ENCODE measurements at places on chromosomes 2 and 18.

GRCh38 chr2:216183462-216183861 is 74.3 kb downstream of the XRCC5 start:
- DNase-seq, result no peak

DNA sequence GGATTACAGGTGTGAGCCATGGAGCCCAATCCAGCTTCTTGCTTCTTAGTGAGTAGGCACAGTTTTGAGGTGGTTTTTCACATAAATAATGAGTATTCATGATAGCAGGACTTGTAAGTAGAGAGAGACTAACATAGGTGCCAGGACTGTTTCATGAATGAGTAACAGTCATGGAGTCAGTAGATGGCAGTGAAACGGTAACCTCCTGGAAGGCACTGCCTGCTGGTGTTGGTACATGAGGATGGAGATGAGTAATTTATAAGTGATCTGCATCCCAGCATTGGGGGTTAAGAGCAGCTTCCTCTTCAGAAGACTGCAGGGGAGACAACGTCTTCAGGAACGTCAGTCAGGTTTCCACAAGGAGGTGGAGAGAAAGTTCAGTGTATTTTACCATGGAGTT is 143.8 kb downstream of the HAUS1 start:
- DNase-seq, result no peak

DNA sequence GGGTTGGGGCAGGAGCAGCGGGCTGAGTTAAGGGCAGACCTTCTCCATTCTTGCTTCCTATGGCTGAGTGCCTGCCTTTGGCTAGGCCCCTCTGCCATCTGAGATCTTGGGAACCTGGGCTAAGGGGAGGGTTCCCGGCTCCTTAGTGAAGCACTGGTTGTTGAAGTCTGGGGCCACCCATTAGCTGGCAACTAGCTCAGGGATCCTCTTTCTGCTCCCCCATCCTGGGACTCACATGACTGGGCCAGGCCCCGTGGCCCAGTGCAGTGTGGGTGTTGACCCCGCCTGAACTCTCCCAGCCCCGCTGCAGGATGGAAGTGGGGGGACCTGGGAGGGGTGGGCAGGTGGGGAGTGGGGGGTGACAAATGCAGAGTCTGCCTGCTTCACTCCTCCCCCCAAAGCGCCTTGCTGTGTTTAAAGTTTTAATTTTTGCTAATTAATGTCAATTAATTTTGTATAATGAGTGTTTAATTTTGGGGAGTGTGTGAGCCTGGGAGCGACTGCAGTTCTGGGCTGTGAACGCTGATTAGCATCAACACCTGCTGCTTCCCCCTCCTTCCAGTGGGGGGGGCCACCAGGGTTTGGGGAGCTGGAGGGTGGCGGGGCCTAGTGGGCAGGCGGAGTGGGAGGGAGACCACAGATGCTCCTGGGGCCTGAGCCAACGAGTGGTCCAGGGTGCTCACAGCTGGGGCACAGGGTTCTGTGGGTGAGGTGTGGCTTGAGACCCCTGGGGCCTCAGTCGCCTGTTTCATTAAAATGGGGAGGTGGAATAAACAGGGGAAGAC is 55.2 kb downstream of the EMX1 start:
- DNase-seq, result no peak

DNA sequence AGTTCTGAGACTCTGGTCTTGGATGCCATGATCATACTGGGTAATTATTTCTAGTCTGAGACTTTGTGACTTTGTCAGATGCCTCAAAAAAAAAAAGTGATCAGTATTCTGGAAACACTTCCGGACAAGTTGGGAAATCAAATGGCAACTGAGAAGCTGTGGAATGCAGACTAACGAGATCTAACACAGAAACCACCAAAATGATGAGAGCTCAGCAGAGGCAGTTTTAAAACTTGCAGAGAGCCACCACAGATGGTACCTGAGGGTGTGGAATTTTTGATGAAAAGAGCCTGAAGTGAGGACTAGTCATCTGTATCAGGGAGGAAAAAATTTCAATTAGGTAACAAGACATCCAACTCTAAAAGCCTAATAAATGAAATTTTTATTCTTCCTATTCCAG is 5.5 kb upstream of the GPR75 start:
- no peak for DNase-seq

GRCh38 chr2:19963386-19963785 is 26.5 kb downstream of the WDR35 start:
- no peak for DNase-seq

DNA sequence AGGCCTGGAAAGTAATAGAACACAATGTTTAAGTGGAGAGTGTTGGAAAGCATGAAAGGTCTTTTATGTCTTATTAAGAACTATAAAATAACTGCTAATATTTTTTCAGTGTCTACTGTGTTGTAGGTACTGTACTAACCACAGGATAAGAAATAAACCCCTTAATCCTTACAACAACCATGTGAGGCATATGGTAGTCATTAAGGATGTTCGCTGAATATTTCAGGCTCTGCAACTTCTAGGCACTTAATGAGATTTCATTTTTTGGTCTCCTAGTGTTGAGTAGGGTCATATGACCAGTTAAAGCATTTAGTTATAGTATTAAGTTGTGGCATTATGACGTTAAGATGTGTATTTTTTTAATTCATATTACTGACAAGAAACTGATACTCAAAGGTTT is 346.6 kb upstream of the KCNH7 start:
- no peak for DNase-seq

DNA sequence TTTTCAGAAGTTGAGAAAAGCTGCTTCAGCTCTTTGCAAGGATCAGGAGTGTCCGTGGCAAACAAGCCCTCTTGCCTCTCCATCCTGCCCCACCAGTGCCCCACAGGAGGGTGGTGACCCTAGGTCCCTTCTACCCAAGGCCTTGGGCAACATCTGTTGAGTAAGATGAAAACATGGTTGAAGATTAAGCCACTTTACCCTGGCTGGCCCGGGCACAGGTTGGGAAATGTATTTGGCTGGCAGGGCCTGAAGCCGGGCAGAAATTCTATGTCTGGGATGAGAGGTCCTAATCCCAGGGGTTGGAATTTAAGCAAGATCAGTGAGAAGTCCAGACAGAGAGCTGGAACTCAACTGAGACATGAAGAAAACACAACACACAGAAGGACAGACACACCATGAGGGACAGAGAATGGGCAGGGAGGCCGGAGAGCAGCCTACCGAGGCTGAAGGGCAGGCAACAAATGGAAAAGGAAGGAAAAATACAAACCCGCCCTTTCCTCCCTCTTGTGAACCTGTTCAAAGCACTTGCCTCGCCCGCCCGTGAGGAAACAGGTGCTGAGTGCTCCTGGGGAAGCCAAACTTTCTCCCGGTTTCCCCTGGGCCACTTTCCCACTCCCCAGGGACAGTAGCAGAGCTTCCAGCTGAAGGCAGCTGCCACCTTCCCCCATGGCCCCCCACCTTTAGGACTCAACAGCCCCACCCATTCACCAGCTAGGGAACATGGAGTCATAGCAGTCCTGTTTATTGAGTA is 86.1 kb downstream of the TNS1 start:
- DNase-seq, result no peak

- no peak for DNase-seq
Measured at GRCh38 chr2:45814488-45814887, 163.0 kb downstream of the PRKCE start.

DNA sequence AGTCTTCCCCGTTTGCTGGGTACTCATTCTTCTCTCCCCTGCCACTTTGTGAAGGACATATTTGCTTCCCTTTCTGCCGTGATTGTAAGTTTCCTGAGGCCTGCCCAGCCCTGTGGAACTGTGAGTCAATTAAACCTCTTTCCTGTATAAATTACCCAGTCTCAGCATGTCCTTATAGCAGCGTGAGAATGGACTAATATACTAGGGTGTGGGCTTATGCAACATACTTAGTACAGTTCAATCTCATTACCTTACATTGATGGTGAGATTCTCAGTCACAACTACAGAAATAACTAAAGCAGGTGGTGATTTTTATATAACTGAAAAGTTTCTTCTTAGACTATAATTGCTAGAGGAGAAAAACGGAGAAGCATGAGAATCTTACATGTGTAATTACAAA is 237.9 kb upstream of the MMADHC start:
- no peak for DNase-seq

GRCh38 chr2:236180831-236181453 is 12.8 kb upstream of the GBX2 start:
- no peak for DNase-seq

DNA sequence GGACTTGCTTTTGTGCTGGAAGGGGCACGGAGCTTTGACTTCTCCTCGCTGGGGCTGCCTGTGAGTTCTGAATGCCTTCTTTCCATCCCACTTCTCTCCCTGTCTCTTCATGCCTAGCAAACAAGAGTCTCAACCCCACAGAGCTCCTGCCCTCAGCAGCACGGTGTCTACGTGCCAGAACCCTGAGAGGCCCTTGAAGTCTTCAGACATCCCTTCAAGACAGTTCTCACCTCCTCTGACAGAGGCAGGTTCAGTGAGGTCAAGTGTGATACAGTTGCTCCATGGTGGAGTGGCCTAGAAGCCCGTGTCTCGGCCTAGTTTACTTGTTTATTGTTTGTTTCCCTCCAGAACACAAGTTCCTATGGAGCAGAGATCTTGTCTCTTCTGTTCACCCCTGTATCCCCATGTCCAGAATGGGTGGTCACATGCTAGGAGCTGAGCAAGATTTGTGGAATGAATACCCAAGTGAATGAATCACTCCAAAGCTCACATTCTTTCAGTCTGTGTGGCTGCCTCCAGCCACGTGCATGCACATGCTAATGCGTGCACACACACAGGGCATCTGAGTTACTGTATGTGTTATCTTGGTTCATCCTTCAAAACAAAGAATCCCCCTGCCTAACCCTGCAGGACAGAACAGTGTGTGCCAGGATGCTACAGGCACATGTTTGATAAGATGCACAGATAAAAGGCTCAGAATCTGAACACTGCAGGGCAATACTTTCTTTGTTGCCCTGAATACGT is 391.6 kb downstream of the NBAS start:
- DNase-seq, result no peak

GRCh38 chr2:238524426-238524983 is 97.8 kb downstream of the ASB1 start:
- no peak for DNase-seq

DNA sequence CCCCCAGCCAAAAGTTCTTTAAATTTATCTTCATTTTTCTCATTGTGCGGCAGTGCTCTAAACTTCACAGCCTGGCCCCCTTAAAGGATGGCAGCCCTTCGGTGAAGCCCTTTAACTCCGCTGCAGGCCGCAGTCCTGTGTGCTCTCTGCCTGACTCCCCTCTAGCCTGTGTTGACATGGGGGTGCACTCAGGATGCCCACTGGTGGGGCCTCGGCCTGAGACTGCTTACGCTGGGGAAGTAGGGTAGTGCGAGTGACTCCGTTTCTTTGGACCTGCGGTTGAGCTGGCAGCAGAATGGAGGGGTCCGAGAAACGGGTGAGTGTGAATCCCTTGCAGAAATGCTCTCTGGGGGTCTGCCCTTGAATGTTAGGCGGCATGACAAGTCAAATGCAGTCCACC is 5.6 kb downstream of the RAB12 start:
- DNase-seq, result no peak

GRCh38 chr2:67066782-67067181 is 330.4 kb upstream of the ETAA1 start:
- no peak for DNase-seq
